ENCODE measurements at places on chromosomes 5 and 9. TPM values are rescaled to one million over a fixed set of nuclear protein-coding genes. Genes with fewer than 3 reads are reported as not detected.

DNA sequence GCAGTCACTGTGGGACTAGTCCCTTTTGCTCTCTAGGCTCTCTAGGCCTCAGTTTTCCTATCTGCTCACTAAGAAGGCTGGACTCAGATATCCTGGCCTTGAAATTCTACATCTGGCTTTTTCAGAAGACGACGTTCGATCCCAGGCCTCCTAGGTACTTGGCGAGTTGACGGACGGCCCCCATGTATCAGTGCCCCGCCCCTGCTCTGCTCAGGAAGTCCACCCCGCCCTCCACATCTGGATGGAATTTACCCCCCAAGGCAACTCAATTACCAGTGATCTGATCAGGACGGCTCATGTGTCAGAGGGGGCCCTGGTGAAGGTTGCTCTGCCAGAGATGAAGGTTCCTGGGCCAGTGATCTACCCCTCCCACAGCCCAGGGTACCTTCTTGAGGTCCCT lies 44.1 kb upstream of the SYNPO start:
- no peak for DNase-seq

DNA sequence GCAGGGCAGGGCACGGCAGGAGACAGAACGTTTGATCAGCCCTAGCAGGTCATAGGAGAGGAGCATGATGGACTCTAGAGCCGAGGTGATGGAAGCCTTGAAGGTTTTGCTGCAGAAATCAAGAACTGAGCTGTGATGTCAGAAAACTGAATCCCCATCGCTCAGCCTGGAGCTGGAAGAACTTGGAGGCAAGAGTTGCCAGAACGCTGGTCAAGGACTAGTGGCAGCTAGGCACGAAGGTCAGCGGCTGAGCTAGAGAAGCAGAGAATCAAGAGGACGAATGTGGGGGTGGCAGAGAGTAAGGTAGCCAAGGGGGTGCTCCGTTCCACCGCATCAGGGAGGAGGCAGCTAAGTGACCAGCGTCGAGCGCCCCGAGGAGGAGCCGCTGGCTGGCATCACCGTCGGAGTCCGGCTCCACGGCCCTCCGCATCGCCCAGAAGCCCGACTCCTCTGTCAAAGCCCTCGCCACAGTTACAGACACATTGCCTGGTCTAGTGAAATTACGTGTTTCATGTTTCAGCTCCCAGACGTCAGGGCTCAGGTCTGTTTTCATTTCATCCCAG lies 1.2 kb upstream of the GALNT10 start:
- DNase-seq: peak; percentile 12

DNA sequence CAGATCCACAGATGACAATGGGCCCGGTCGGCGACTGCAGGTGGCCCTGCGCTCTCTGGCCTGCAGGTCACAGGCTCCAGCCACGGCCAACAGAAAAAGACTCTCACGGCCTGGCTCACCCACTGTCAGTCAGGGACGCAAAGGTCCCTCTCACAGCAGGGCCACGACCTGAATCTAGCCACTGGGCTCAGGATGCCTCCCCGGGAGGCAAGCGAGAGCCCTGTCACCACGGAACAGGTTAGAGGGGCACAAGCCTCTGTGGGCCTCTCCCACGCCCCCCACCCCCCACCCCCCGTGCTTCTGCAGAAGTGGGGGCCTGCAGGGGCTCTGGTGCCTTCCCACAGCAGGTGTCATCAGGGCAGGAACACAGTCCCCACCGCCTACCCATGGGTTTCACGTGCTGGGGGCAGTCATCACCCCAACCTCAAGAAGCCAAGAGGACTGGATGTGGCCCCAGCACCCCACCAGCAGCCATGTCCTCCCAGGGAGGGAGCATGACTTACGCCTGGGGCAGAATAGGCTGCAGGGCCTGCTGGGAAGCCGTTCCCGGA lies 17.3 kb upstream of the EGFL7 start:
- no peak for DNase-seq

- no peak for DNase-seq
These were observed 11.1 kb upstream of the MED10 start for GRCh38 chr5:6389397-6389796.

DNA sequence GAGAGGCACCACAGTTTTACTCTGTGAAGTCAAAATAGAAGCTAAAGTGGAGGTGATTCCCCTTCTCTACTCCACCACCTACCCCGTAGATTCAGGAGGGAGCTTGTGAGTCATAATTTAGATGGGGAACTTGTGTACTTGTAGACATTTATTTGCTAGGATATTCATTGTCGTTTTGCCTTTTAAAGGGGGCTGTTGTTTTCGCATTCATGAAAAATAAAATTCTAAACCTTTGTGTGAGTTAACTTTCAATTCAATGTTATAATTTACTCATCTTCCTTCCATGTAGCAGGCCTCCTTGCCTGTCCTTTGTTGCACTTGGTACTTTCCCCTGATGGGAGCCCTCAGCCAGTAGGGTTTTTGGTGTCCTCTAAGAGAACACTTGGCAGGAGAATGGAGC lies 22.0 kb downstream of the SECISBP2 start:
- no peak for DNase-seq

DNA sequence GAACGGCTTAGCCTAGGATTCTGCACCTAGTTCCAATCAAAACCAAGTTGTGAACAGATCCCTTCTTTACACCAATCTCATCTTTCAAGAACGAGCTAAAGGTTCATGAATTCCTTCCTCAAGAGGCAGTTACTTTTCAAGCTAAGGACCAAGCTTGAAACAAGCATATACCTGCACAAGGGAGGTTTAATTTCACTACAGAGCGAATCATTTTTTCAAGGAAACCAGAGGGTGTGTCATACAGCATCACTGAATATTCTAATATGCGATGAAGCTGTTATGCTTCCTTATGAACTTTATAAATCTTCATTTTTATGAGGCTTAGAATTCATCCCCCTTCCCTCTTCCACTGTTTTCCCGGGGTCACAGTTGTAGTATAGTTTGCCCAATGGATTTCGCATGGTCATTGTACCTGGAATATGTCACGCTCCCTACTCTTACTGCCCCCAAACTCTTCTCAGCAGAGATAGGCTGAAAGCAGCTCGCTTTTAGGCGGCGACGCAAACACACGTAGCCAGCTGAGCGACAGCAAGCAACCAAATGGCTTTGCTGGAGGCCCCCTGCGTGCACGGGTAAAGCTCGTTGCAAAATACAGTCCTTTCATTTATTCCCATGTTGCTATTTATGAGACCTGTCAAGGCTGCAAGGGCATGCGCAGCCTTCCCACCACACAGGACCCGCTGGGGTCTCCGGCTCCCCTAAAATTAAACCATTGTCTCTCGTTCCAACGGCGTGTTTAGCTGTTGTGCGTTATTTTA lies 832 bp downstream of the LMBRD2 start:
- peak; percentile 30 for DNase-seq

GRCh38 chr5:24623031-24623430 lies 21.7 kb downstream of the CDH10 start:
- DNase-seq: no peak

- no peak for DNase-seq
These were observed 272.0 kb downstream of the MAN2A1 start for GRCh38 chr5:109961751-109962150.

- DNase-seq: no peak
These were observed 20.3 kb downstream of the PAIP2 start for GRCh38 chr5:139361835-139362429.

GRCh38 chr9:124210697-124211096 lies 47.1 kb upstream of the NEK6 start:
- no peak for DNase-seq

DNA sequence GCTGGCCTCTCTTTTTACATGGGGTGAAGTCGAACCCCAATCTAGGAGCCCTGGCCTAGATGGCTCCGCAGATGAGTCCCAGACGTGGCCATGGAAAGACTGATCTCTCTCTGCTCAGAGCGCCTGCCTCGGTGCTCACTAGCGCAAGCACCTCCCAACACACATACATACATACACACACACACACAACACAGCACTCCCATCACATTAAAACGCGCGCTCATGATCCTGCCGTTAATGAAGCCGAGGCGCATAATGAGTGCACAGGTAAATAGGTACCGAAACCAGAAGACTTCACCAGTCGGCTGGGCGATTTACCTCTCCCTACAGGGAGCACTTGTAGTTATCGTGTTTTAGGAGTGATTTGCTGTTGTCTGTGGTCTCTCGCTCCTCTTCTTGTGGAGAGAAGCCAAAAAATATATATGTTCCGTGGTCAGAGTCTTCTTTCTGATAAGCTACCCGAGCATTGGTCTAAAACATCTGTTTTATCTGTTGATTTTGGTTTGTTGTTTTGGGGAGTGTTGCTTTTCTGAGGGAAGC lies 207.7 kb downstream of the MEF2C start:
- no peak for DNase-seq

DNA sequence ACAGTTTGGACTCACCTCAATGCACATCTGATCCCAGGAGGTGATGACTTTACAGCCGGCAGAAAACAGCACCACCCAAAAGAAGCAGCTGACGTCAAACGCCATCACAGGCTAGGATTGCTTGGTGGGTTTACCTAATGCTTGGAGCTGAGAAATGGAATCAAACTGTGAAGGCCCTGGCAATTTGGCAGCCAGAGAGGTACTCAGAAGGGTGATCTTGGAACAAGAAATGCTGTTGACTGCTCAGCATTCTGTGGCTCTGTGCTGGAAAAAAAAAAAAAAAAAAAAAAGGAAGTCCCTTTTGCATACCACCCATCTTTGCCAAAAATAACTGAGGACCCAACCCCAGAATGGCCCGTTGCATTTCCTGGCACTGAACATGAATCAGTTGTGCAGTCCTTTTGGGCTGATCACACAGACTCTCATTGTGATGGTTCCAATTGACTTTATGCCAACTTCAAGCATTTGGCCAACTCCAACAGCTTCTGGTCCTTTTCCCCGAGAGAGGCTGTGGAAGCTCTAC lies at the start of gene CD180:
Gene CD180, minus strand, starts transcription at position 263 of the 523 bp plus-strand sequence. Its CDS starts 158 bp downstream, at position 105.
- no peak for DNase-seq

- peak; percentile 33 for DNase-seq
These were observed 332.8 kb upstream of the KLF9 start for GRCh38 chr9:70747261-70747718.

- DNase-seq: peak; percentile 32
These were observed 8.9 kb downstream of the PITX1 start for GRCh38 chr5:135024956-135025729.

DNA sequence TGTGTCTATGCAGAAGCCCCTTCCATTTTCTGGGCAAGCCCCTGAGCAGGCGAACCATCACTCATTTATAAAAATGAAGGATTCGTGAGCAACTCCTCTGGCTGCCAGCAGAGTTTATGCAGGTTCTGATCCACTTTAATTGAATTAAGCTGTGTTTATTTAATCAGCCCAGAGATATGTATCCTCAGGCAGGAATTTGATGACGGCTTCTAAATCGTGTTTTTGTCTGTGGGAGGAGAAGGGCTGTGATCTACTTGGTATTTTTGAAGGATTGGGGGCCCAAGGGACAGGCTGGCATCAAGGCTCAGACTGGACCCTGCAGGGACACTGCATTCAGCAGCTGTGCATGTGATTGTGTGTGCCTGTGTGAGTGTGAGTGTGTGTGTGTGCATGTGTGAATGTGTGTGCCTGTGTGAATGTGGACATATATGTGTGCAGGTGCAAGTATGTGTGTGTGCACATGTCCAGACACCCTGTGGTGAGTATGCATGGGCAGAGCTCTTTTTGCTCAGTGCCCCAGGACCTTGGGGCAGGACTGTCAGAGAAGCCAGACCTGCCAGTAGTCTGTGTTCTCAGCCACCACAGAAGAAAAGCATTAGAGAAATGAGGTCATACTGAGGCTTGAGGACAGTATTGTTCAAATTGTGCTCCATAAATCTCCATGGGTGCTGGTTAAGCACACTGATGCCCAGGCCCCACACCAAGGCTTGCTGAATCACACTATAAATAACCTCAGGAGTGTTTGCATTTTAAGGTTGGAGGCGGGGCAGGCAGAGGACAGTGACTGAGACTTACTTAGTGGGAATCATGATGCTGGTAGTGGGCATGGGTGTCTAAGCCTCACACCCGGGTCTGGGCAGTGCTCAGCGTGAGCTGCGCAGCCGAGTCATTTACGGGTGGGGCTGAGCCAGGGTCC lies 164.0 kb downstream of the CARTPT start:
- DNase-seq: peak; percentile 10

GRCh38 chr5:38228914-38229313 lies 29.4 kb upstream of the EGFLAM start:
- DNase-seq: no peak

DNA sequence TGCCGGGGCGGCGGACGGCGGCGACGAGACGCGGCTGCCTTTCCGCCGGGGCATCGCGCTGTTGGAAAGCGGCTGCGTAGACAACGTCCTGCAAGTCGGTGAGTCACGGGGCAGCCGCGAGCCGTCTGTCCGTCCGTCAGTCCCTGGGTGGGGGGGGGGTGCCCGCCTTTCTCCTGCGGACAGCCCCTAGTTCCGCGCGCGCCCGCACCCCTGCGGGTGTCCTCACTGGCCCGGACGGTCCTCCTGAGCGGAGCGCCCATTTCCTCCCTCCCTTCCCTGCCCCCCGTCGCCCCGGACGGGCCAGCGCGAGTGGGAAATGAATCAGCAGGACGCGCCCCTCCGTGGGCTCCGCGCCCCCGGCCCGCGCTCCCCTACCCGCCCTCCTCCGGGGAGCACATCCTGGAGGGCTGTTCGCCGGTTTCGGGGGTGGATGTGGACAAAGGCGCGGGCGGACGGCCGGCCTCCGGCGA lies 828 bp downstream of the ZSWIM6 start:
- DNase-seq: no peak

- DNase-seq: no peak
These were observed 17.8 kb downstream of the PHF2 start for GRCh38 chr9:93594041-93594756.

GRCh38 chr9:79268806-79269205 lies 303.0 kb upstream of the TLE4 start:
- DNase-seq: no peak

GRCh38 chr5:2293906-2294305 lies 411.2 kb upstream of the IRX4 start:
- DNase-seq: no peak

DNA sequence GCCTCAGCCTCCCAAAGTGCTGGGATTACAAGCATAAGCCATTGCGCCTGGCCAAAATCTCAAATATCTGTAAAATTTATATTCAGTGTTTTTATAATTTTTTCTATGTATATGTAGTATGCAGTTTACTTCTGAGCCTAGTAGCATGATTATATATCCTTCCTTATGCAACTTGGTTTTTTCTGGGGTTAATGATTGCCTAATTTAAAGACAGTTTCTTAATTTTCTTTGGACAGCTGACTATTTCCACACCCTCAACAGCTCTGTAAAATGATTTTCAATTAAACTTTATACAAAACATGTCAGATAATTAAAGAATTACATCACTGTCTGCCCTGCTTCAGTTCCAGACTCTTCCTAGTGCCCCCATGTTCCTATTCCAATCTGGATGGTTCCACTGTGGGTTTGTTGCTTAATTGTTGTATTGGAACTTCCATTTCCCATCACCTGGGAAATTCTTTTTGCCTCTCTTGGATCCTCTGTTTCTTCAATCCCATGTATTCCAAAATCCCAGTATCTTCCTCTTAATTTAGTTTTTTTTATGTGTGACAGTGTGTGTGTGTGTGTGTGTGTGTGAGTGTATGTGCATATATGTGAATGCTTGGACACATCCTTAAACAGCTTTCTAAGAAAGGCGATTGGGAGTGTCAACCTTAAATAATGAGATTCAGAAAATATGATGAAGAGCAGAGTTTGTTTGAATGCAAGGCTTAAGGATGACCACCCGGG lies 53.2 kb downstream of the C5orf22 start:
- DNase-seq: no peak

Gene ZNF782
- total RNA-seq: 5.0 TPM

Gene PCDHA3
- 0.17 TPM for total RNA-seq

Gene EQTN
- not detected for total RNA-seq

Gene SLC25A25
- 12.3 TPM for total RNA-seq

Gene FBP2
- total RNA-seq: not detected

Gene MSMP
- total RNA-seq: not detected

Gene PCDHA9
- total RNA-seq: not detected

Gene ASPN
- total RNA-seq: not detected

Gene KIAA0825
- total RNA-seq: 3.3 TPM

Gene TAF11L5
- total RNA-seq: not detected

Gene SV2C
- total RNA-seq: not detected

Gene PCDHB16
- 1.4 TPM for total RNA-seq

Data from renal cortical epithelial cell (primary cell).